ENCODE measurements at places on chromosomes 2 and 18. TPM values are rescaled to one million over a fixed set of nuclear protein-coding genes. Genes with fewer than 3 reads are reported as not detected.

L3MBTL4 gene
- total RNA-seq, result 0.44 TPM

IL1RN gene
- total RNA-seq, result not detected

WNT6 gene
- not detected for total RNA-seq

GMCL1 gene
- 8.6 TPM for total RNA-seq

ACTR2 gene
- 162 TPM for total RNA-seq

FLACC1 gene
- 1.4 TPM for total RNA-seq

RFTN2 gene
- 4.2 TPM for total RNA-seq

ST8SIA3 gene
- not detected for total RNA-seq

DSG4 gene
- not detected for total RNA-seq

SERPINB4 gene
- not detected for total RNA-seq

PREPL gene
- 64.0 TPM for total RNA-seq

All from uterine smooth muscle cell (primary cell).